Stimulated activated CD4-positive, alpha-beta T cell treated with anti-CD3 and anti-CD28 coated beads, Interleukin-1b, Interleukin-23, amount 100 ng/mL, for 24 hours (primary cell): ENCODE measurements at places on chromosomes 4 and X.

DNA sequence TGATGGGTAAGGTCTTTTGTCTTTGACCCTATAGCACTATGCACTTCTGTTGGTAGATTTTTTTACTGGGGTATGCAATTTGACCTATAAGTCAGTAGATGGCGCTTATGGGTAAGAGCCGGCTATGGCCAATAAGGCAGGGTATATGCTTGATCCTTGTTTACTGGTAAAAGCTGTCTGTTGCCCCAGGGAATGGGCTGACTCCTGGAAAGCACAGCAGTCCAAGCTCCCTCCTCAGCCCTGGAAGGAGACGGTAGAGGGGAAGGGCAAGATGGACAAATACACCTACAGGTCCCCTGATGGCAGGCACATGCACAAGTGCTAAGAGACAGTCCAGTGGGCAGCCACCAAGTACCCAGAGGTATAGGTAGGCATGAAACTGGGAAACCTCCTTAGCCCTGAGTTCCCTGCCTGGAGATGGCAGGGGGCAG is 63.7 kb downstream of the ADAMTS3 start:
- DNase-seq: no peak

- DNase-seq: no peak
These were observed 1.5 kb upstream of the EIF4E start for GRCh38 chr4:98930311-98930865.

DNA sequence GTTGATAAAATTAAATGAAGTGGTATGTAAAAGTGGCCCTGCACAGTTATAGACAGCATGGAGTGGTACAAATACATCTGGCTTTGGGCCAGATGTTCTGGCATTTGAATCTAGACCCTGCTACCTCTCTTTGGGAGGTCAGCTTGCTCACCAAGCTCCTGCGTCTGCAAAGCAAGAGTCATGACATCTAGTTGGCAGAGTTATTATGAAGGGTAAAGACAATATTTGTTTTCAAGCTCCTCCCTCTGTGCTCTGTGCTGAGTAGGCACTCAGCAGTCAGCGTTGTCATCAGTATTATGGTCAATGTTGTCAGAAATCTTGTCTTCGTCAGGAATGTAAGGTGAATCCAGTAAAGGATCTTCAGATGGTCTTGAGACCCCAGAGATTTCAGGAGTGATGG is 55.8 kb downstream of the CCNI start:
- no peak for DNase-seq

- DNase-seq: no peak
These were observed 91.5 kb downstream of the COX18 start for GRCh38 chr4:72977936-72978485.

DNA sequence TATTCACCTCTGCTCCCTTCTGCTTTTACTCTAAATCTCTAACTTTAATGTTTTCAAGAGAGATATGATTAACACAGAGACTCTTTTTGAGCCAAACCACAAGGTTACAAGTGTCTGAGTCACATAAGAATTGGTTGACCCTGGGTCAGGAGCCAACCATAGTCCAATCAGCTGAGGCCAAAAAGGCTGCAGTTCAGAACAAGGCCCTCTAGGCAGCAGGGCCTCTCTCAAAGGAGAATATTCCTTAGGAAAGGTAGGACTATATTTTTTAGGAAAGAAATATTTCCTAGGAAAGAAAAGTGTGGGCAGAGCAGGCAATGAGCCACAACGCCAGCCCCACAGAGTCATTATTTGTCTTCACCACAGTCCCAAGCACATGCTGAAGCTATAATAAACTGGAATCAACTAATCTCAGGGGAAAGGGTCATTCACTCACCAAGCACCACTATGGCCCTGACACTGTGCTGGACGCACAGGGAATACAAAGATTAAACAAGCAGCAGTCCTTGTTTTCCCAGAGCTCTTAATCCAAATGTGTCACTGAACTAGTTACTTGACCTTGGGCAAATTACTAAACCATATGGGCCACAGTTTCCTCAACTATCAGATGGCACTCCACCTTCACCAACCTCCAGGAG is 2.2 kb downstream of the ATP8A1 start:
- no peak for DNase-seq

GRCh38 chr4:107472265-107472948 is 247.6 kb downstream of the PAPSS1 start:
- DNase-seq: no peak

DNA sequence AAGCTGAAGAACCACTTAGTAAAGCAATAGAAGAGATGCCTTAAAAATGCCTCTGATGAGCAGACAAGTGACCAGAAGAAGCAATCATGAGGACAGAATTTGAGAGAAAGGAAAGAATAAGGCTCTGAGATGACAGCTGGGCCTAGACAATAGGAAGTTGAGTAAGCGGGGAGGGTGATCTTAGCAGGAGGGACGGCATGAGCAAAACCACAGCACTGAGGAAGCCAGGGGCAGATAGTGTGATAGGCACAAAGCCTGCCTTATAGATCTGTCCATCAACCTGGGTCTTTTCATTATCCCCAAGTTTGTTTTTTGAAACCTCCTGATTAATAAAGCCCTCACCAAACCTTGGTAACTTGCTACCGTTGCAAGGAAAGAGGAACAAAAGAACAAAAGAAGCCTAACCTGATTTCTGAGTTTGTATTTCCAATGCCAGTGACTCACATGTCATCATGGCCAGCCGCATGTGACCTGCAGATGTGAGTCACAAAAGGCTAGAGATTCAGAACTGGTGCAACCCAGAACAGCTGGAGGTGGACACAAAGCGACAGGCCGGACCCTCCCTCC is 55.7 kb upstream of the PPARGC1A start:
- no peak for DNase-seq

GRCh38 chr4:25658357-25658771 is 2.7 kb downstream of the SLC34A2 start:
- DNase-seq: no peak

GRCh38 chrX:16593801-16594200 is 56.2 kb upstream of the S100G start:
- DNase-seq: no peak

GRCh38 chr4:45316257-45316656 is 589.9 kb upstream of the GNPDA2 start:
- no peak for DNase-seq

DNA sequence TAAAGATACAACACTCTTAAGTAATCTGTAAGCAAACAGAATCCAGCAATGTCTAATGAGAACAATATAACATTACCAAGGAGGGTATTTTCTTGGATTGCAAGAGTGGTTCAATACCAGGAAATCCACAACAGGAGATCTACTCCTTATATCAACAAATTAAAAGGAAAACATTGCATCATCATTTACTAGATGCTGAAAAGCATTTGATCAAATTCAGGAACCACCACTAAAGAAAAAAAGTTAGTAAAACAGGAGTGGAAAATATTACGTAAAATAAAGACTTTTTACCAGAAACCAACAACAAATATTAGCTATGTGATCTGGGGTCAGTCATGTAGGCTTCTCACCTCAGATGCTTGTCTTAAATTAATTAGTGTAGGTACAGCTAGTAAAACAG is 66.8 kb upstream of the MAB21L2 start:
- no peak for DNase-seq

DNA sequence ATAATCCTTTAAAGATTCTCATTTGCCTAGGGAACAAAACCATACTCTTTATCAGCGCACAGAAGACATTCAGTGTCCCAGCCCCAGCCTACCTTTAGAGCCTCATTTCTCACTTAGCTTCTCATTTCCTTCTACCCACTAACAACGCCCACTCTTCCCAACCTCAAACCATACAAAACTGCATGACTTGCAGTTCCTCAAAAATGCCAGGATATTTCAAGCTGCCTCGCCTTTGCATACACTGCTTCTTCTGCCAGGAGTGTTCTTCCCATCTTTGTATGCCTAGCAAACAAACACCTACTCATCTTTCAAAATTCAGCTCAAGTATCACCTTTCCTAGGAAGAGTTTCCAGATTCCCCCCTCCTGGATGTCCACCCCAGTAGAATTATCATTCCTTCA is 129.9 kb upstream of the ADGRL3 start:
- DNase-seq: no peak

DNA sequence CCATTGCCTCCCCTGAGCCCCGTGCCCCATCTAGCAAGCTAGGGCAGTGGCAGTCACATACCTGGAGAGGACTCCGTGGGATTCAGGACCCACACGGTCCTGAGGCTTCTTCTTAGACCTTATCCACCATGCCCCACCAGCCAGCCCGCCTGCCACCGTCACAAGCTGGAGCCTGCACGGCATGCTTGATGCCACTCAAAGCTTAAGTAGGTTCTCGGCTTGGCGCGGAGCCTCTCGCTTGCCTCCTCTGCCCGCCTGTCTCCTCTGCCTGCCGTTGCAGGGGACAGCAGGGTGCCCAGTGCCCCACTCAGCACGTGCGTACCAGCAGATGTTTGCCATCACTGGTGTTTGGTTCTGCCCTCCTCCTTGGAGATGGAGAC is 14.1 kb downstream of the PSAPL1 start:
- DNase-seq: no peak

GRCh38 chr4:16226816-16227461 is 668 bp upstream of the TAPT1 start:
- DNase-seq: peak; percentile 17

GRCh38 chr4:113740857-113741379 is 20.6 kb downstream of the CAMK2D start:
- no peak for DNase-seq

- DNase-seq: no peak
These were observed 703.5 kb downstream of the FAT4 start for GRCh38 chr4:126018274-126018673.

- DNase-seq: no peak
These were observed 47.1 kb upstream of the CLNK start for GRCh38 chr4:10731690-10732089.

GRCh38 chr4:3523628-3524221 is 8.5 kb downstream of the LRPAP1 start:
- no peak for DNase-seq

DNA sequence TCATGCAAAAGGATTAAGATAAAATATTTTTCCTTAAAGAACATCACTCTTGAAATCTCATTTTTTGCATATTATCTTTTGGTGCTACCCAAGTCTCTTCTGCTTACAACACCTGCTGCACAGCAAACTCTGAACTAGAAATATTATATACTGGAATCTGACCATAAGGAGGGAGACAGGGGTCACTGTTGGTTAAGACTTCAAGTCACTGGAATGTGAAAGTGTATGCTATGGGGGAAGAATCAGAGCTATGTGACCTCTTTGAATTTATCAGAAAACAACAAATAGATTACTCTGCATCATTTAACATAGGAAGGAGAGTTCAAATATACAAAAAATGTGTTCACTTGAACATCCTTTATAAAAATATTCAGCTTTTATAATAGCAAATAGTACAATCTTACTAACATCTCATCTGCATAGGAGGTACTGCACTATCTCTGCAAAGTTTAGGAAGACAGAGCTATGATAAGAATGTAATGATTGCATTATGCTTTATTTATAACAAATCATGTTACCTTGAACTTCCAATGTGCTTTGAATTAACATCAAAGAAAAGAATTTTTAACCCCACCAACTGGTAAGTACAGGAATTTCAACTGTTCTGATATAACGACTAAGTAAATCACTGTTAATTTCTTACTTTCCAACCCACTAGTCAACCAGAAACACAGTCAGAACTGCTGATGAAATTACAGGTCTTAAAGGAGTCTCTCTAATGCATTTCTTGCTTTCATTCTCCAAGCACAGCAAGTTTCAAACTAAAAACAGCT is 69.8 kb downstream of the ZNF827 start:
- no peak for DNase-seq

GRCh38 chr4:70559211-70559830 is 32.7 kb upstream of the AMBN start:
- no peak for DNase-seq

DNA sequence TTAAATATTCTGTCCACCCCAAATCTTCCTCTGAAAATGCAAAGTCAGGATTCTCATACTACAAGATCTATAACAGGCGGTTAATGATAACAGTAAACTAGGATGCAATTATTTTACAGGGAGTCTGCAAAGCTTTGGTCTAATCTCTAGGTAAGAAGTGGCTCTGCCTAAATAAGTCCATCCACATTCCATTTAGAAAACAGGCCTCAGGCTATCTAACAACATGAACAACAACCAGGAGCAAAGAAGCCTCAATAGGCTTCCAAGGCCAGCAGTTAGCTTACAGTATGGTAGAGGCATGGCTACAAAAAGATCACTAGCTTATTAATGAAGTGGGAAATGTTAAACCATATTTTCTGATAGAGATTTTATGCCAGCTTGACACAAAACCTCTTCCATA is 6.4 kb downstream of the MAB21L2 start:
- no peak for DNase-seq

GRCh38 chrX:128975745-128976144 is 547.5 kb downstream of the SMARCA1 start:
- DNase-seq: no peak

DNA sequence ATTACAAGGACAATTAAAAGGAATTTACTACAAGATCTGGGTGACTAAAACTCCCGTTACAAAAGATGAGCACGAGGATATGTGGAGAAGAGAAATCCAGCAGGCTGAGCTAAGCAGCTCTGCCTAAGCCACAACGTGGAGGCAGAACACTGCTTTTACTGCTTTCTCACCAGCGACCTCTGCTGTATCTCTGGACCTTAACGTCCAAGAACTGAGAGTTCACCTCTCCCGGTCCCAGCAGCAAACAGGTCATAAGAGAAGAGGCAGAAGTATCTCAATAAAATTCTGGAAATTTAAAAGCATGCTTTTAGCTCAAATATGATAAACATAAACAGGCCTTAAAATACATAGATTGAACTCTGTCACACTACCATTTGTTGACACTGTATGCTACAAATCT is 81.0 kb downstream of the ADGRA3 start:
- DNase-seq: no peak

DNA sequence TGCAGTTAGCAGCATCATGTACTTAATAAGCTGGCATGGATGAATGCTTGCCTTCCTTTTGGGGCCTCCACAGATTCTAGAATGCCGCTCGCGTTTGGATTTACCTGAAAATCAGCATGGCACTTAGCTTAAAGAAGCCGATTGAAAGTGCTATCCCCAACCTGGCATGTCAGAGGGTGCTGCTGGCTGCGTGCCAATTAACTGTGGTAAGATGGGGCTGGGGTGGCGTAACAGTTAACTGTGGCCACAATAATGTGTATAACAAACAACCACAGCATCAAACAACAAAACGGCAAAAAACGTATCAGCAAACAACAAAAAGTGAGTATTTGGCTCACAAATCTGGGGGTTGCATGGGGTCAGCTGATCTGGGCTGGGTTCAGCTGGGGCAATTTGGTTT is 70.5 kb downstream of the CBLL2 start:
- DNase-seq: no peak

- DNase-seq: no peak
These were observed 124.6 kb upstream of the ANXA3 start for GRCh38 chr4:78426972-78427371.

DNA sequence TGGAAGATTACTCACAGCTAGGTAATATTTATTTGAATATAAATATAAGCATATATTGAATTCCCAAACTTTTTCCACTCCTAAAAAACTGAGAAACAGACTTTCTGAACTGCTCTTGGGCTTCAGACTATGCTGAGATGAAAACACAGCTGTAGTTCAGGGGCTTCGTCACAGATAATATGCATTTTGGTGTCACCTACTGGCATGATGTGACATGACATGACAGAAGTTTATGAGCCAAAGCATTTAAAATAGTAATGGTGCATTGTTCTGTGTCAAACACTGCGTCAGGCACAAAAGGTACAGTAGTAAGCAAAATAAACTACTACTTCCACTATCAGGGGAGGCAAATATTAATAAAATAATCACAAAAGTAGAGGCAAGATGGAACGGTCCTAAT is 171.3 kb downstream of the BTC start:
- no peak for DNase-seq

GRCh38 chr4:189081826-189082225 is 858.8 kb upstream of the FRG1 start:
- no peak for DNase-seq

GRCh38 chr4:109969087-109969486 is 56.4 kb downstream of the EGF start:
- DNase-seq: no peak
